Calu3 (cell line): ENCODE measurements at places on chromosomes 7 and 10.

DNA sequence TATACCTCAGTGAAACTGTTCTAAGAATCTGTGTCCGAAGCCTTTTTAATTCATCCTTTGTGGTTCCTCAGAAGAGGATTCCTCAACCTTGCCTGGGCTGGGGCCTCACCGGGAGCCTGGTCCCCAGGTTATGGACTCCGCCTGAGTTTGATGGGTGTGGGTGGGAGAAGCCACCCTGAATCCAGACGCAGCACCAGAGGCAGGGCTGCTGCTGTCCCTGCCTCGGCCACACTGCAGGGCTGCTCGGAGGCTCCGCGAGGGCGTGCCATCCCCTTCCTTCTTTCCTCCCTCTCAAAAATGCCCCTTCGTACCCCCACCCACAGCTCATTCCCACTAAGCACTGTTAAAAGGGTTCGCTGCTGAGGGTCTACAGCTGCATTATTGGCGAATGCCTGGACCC is 146.3 kb downstream of the ADARB2 start:
- DNase-seq = no peak

GRCh38 chr10:97608991-97609561 is 19.6 kb downstream of the C10orf62 start:
- no peak for DNase-seq

GRCh38 chr7:105822806-105823205 is 53.6 kb downstream of the ATXN7L1 start:
- no peak for DNase-seq

GRCh38 chr10:7036951-7037350 is 373.9 kb downstream of the SFMBT2 start:
- no peak for DNase-seq

GRCh38 chr7:81399471-81399870 is 370.4 kb downstream of the HGF start:
- DNase-seq = no peak

- DNase-seq = no peak
Observed at GRCh38 chr10:48410503-48410902, 104.0 kb downstream of the MAPK8 start.

- no peak for DNase-seq
Observed at GRCh38 chr10:76352300-76352699, 920.9 kb downstream of the LRMDA start.

- DNase-seq = peak; percentile 60
Observed at GRCh38 chr10:90857635-90858460, at the start of gene HTR7. HTR7 (minus strand) TSS chr10:90858039; CDS start chr10:90857671, 368 bp downstream.

DNA sequence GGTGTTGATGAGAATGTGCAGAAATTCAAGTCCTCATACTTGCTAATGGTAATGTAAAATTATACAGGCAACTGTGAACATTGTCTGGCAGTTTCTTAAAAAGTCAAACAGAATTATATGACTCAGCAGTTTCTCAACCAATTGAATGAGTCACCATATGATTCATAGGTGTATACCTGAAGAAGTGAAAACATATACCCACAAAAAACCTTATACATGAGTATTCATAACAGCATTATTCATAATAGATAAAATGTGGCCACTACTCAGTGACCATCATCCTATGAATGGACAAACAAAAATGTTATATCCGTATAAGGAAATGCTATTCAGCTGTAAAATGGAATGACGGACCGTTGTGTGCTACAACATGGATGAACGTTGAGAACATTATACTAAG is 253.5 kb downstream of the MALRD1 start:
- DNase-seq = no peak

DNA sequence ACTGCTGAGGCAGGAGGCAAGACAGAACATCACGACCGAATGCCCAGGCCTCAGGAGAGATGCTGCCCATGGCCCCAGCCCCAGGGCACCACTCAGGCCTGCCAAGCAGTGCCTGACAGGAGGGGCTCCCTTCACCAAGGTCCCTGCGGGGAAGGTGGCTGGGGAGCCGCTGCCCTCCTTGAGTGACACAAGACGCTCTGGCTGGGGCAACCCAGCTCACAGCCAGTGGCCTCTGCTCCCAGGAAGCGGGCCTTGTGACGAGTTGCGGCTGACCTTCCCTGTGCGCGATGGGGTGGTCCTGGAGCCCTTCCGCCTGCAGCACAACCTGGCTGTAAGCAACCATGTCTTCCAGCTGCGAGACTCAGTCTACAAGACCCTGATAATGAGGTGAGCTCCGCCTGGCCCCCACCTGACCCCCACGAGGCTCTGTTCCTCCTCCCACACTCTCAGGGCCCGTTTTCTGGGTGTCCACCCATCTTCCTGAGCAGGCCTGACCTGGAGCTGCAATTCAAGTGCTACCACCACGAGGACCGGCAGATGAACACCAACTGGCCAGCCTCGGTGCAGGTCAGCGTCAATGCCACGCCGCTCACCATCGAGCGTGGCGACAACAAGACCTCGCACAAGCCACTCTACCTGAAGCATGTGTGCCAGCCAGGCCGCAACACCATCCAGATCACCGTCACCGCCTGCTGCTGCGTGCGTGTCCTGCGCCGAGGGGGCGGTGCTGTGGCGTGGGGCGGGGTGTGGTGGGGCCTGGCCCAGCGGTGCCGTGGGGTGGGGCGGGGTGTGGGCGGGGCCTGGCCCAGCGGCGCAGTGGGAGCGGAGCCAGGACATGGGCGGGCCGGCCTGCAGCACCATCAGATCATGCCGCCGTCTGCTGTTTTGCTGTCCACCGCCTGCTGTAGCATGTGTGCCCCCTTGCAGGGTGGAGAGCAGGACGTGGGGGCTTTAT is 12.8 kb downstream of the ZMIZ2 start:
- no peak for DNase-seq

DNA sequence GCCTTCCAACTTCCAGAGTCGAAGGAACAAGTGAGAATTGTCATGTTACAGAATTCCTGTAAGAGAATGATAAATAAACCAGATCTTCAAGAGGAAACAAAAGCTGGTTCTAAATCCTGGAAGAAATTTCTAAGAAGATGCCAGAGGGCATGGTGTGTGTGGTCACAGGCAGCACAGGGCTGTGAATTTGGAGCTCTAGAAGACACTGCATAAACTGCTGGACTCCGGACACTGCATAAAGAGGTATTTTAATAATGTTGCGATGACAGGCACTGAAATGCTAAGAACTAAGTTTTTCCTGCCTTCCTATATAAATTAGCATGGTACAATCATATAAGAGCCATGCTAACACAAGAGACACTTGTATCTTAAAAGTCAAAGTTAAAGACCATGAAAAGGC is 86.0 kb downstream of the LARP4B start:
- DNase-seq = no peak

DNA sequence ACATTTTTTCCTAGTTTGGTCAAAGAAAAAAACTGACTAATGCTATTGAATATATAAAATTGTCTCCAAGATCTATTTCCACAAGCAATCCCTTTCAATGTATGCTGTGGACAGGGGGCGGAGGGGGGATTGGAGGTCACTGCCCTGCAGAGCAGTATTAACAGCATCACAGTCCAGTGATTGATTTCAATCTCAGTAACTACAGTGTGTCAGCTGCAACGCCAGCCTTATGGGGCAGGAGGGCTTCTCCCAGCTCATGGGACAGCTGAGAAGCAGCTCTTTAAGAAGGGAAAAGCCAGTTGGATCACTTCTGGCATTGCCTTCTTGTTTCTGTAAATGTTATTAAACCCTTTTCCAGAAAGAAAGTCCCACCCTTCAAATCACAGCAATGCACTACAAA is 65.0 kb downstream of the RAPGEF5 start:
- DNase-seq = no peak

GRCh38 chr10:61835946-61836887 is 65.3 kb upstream of the ARID5B start:
- DNase-seq = no peak

- peak; percentile 80 for DNase-seq
Observed at GRCh38 chr10:30422981-30423654, 10.9 kb upstream of the MAP3K8 start.

DNA sequence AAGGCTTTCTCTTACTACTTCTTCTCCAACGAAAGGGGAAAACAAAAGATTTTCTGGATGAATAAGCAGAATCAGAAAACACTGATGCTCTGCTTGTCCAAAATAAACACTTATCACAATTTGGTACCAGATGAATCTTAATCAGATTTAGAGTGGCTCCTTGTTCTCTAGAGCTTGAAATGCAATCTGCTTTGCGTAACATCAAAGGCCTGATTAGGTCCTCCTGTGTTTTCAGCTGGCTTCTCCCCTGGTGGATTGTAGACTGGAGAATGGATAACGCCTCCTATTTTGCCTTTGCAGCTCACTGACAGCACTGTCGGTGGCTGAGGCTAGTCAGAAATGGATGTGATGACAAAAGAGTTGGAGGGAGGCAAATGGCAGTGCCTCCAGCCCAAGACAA is 91.2 kb downstream of the FAM13C start:
- no peak for DNase-seq

- DNase-seq = peak; percentile 23
Observed at GRCh38 chr10:32372000-32372875, 25.3 kb upstream of the EPC1 start.
